ENCODE measurements at places on chromosomes 11 and 22.

DNA sequence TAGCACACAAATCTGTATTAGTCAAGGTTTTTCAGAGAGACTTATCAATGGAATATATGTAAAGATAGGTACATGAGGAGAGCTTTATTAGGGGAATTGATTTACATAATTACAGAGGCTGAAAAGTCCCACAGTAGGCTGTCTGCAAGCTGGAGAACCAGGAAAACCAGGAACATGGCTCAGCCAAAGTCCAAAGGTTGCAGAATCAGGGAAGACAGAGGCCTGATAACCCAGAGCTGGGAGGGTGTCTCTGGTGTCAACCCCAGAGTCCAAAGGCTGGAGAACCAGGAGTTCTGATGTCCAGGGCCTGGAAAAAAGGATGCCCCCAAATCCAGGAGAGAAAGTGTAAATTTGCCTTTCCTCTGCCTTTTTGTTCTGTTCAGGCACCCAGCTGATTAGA is 16.3 kb upstream of the OR5F1 start:
- no peak overlapping the region for H3K4me3 ChIP-seq
- H3K4me1 ChIP-seq, result no peaks in the 10 kb centered on the region
- no peak overlapping the region for H3K27ac ChIP-seq
- no peak for DNase-seq
- no peaks in the 10 kb centered on the region for H3K36me3 ChIP-seq
- H3K27me3 ChIP-seq, result no peaks in the 10 kb centered on the region

GRCh38 chr11:7486098-7486780 is 933 bp downstream of the OLFML1 start:
- no peak overlapping the region for H3K4me3 ChIP-seq
- H3K4me1 ChIP-seq, result no peaks in the 10 kb centered on the region
- no peak for DNase-seq
- peaks cover 6% of the 10 kb centered on the region for H3K27me3 ChIP-seq
- no peaks in the 10 kb centered on the region for H3K36me3 ChIP-seq
- no peak overlapping the region for H3K27ac ChIP-seq

DNA sequence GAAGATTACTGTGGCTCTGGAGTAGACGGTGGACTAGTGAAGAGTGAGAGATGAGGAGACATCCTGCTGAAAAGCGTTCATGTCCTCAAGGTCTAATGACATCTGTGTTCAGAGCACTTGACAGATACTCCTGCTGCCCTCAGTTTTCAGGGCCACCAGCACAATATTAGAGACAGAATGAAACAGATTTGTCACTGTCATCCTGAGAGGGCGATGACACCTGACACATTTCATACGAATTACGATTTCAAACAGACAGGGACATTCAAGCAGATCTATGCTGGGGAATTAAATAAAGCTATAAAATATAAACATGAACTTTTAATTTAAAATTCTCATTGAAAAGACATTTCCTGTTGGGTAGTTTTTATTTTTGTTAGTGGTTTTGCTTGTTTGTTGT is 29.1 kb downstream of the SVIP start:
- H3K27me3 ChIP-seq, result peaks cover 5% of the 10 kb centered on the region
- no peak overlapping the region for H3K4me3 ChIP-seq
- H3K27ac ChIP-seq, result no peak overlapping the region
- no peak for DNase-seq
- no peaks in the 10 kb centered on the region for H3K4me1 ChIP-seq
- no peaks in the 10 kb centered on the region for H3K36me3 ChIP-seq

DNA sequence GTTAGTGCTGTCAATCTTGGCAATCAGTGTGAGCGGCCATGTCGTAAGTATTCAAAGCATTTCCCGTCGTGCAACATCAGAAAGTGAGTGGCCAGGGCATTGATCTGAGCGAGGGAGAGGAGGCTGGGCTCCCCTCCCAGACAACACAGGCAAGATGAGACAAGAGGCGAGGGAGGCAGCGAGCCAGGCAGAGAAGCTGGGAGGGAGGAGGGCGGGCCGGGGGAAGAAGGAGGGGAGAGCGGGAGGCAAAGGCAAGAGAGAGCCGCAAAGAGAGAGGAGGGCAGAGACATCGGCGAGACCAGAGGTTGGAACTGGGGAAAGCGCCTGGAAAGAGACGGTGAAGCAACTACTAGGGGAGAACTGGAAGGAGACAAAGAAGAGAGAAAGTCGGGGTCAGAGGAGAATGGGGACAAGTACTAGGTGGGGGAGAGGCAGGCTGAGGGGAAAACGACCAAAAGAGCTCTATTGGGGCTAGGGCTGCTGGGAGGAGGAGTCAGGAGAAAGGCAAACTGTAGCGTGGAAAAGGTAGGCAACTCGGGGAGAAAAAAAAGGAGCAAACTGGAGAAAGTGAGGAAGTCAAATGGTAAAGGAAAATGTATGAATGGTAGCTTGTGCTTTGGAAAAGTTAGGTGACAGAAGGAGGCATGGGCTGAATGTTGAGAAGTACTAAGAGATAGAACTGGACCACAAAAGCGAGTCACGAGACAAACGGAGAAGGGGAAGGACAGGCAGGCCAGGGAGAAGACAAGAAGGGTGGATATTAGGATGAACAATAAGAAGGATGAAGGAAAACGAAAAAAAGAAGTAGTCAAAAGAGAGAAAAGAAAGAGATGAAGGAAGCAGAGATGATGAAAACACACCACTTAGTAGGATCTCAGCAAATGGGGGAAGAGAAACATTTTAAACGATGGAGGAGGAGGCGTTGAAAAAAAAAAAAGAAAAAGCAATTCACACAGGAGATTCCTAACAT is 130.5 kb upstream of the C11orf58 start:
- H3K4me1 ChIP-seq, result peaks cover 36% of the 10 kb centered on the region
- H3K36me3 ChIP-seq, result no peaks in the 10 kb centered on the region
- H3K27me3 ChIP-seq, result peaks cover 58% of the 10 kb centered on the region
- DNase-seq, result no peak
- no peak overlapping the region for H3K27ac ChIP-seq

DNA sequence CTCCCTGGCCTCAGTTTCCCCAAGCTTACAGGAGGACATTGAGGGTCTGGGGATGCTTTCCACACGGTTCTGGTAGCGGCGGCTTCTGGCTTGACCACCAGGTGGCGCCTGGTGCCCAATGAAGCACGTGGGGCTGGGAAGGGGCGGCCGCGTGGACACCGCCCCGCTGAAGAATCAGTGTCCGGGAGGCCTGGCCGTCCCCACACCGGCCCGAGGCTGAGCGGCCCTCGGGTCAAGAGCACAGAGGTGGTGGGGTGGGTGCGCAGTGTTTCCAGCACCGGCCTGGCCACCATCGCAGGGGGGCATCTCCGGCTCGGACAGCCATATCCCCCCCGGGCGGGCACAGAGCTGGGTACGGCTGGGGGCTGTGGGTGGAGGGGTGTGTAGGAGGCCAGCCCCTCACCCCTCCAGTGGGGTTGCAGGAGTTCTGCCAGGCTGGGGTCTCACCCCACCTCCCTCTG is 27.8 kb upstream of the PPARA start:
- H3K4me3 ChIP-seq, result no peak overlapping the region
- no peaks in the 10 kb centered on the region for H3K27me3 ChIP-seq
- peaks cover 5% of the 10 kb centered on the region for H3K4me1 ChIP-seq
- no peaks in the 10 kb centered on the region for H3K36me3 ChIP-seq
- DNase-seq, result peak; percentile 58

- H3K27ac ChIP-seq, result no peak overlapping the region
- H3K4me1 ChIP-seq, result no peaks in the 10 kb centered on the region
- H3K27me3 ChIP-seq, result no peaks in the 10 kb centered on the region
- DNase-seq, result no peak
These were observed 68.4 kb downstream of the ADAMTS15 start for GRCh38 chr11:130516554-130517505.

GRCh38 chr22:48161298-48161697 is 1398.8 kb downstream of the TBC1D22A start:
- no peaks in the 10 kb centered on the region for H3K27me3 ChIP-seq
- no peak overlapping the region for H3K27ac ChIP-seq
- no peaks in the 10 kb centered on the region for H3K36me3 ChIP-seq
- H3K4me3 ChIP-seq, result no peak overlapping the region
- no peak for DNase-seq

GRCh38 chr11:68383976-68384501 is 71.6 kb downstream of the LRP5 start:
- no peak overlapping the region for H3K4me3 ChIP-seq
- DNase-seq, result peak; percentile 29
- no peaks in the 10 kb centered on the region for H3K36me3 ChIP-seq
- no peak overlapping the region for H3K27ac ChIP-seq
- no peaks in the 10 kb centered on the region for H3K4me1 ChIP-seq

DNA sequence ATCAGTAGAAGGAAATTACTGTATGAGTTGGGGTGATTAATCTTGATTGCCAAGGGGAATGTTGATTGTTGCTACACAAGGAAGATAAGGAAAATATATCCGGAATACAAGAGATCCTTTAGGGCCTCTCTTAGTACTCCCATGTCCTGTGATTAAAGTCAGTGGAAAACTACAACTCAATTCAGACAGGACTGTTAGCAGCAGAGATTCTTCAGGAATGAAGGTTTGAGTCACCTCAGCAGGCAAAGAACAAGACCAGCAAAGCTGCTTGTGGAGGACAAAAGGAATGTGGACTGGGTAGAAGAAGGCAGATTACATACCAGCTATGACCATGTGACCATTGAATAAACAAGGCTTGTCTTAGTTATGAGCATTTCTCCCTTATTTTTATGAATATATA is 478.2 kb downstream of the BUD13 start:
- DNase-seq, result no peak
- H3K4me1 ChIP-seq, result no peaks in the 10 kb centered on the region
- H3K36me3 ChIP-seq, result no peaks in the 10 kb centered on the region
- no peaks in the 10 kb centered on the region for H3K27me3 ChIP-seq
- no peak overlapping the region for H3K27ac ChIP-seq

DNA sequence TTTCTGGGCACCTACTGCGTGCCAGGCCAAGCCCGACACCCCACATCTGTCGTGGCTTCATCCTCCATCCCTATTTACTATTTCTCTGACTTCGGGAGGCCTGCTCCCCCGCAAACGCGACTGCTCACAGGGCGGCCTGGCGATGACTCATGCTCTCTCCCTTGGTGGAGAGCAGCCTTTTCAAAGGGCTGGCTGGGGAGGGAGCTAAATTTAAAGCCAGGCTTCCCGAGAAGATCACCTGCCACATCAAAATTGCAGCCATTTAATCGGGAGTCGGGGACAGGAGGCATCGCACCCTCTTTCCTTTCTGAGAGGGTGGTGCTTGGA is 24.9 kb upstream of the SHISAL1 start:
- no peaks in the 10 kb centered on the region for H3K27me3 ChIP-seq
- no peaks in the 10 kb centered on the region for H3K4me1 ChIP-seq
- DNase-seq, result no peak
- H3K27ac ChIP-seq, result no peak overlapping the region
- no peak overlapping the region for H3K4me3 ChIP-seq

DNA sequence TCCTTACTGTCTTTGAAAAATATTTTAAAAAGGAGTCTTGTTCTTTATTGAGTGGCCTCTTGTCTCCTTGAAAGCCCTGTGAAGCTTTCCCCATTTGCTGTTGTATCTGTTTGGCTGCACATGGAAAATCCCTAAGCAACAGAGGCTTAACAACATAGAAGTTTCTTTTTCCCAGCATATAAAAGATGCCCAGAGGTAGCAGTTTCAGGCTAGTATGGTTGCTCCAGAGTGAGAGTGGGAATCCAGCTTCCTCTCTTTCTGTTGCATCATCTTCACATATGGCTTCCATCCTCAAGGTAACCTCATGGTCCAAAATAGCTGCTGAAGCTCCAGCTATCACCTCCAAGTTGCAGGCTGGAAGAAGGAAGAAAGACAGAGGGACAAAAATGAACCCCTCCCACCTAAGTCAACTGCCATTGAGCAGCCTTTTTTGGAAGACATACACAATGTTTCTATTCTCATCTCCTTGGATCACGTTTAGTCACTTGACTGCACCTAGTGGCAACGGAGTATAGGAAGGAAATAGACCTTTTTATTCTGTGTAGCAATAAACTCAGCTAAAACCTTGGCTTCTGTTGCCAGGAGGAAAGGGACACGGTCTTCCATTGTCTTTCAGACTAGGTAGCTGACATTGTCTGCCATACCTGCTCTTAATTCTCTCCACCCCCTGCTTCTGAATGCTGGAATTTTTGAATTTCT is 5.3 kb downstream of the CSF2RB start:
- peaks cover 7% of the 10 kb centered on the region for H3K4me1 ChIP-seq
- H3K27me3 ChIP-seq, result no peaks in the 10 kb centered on the region
- H3K36me3 ChIP-seq, result no peaks in the 10 kb centered on the region
- H3K27ac ChIP-seq, result no peak overlapping the region
- no peak for DNase-seq
- H3K4me3 ChIP-seq, result no peak overlapping the region

DNA sequence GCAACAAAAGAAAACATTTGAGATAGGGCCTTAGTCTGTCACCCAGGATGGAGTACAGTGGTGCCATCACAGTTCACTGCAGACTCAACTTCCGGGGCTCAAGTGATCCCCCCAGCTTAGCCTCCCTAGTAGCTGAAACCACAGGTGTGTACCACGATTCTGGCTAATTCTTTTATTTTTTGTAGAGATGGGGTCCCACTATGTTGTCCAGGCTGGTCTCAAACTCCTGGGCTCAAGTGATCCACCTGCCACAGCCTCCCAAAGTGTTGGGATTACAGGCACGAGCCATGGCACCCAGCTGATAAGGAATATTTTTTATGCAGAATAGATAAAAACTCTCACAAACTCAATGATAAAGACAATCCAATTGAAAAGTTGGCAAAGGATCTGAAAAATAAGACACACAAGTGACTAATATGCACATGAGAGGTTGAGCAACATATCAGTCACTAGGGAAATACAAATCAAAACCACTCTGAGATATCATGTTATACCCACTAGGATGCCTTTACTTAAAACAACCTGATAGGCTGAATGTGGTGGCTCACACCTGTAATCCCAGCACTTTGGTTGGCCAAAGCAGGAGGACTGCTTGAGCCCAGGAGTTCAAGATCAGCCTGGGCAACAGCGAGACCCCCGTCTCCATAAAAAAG is 33.9 kb upstream of the CLTCL1 start:
- H3K4me3 ChIP-seq, result no peak overlapping the region
- DNase-seq, result no peak
- H3K4me1 ChIP-seq, result no peaks in the 10 kb centered on the region
- no peaks in the 10 kb centered on the region for H3K27me3 ChIP-seq
- H3K27ac ChIP-seq, result no peak overlapping the region
- H3K36me3 ChIP-seq, result peaks cover 12% of the 10 kb centered on the region

DNA sequence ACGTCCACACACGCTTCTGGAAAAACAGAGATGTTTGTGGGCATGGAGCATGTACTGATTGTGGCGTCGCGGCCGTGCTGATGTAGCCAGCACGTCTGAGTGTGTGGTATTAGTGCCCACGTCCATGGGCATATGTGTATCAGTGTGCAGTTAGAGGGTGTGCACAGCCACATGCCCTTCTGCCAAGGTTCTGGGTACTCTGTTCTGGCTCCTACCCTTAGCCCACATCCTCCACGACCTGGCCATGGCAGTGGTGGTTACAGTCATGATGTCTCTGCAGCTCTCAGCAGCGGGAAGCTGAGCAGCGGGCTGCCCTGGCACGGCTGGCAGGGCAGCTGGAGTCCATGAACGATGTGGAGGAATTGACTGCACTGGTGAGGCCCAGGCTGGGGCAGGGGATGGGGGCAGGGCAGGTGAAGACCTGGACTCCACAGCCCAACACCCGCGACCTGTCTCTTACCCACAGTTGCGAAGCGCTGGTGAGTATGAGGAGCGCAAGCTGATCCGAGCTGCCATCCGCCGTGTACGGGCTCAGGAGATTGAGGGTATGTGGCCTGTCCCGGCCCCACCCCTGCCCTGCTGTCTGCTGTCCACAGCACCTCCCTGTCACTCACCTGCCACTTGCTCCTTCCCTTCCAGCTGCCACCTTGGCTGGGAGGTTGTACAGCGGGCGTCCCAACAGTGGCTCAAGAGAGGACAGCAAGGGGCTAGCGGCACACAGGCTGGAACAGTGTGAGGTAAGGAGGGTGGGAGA is 7.3 kb downstream of the SMTN start:
- no peaks in the 10 kb centered on the region for H3K36me3 ChIP-seq
- no peak overlapping the region for H3K4me3 ChIP-seq
- H3K27ac ChIP-seq, result no peak overlapping the region
- H3K4me1 ChIP-seq, result peaks cover 16% of the 10 kb centered on the region
- no peaks in the 10 kb centered on the region for H3K27me3 ChIP-seq
- DNase-seq, result no peak
